Stimulated activated CD4-positive, alpha-beta T cell treated with anti-CD3 and anti-CD28 coated beads, Interleukin-12 subunit alpha, Interleukin-12 subunit beta, amount 100 ng/mL, for 24 hours (primary cell): ENCODE measurements at places on chromosomes 16 and 17.

GRCh38 chr16:14501331-14502255 lies 128.5 kb downstream of the PARN start:
- DNase-seq, result no peak

GRCh38 chr17:42072323-42073187 lies 22.2 kb upstream of the C17orf113 start:
- DNase-seq, result no peak

- DNase-seq, result no peak
Measured at GRCh38 chr17:8558144-8558543, 72.4 kb downstream of the MYH10 start.

- no peak for DNase-seq
Measured at GRCh38 chr16:21663889-21664647, at the start of gene OTOA. Gene OTOA (plus strand): TSS chr16:21663968. CDS start chr16:21678515, 14,547 bp downstream.

- DNase-seq, result no peak
Measured at GRCh38 chr17:77366206-77366557, 225.4 kb downstream of the SEC14L1 start.

DNA sequence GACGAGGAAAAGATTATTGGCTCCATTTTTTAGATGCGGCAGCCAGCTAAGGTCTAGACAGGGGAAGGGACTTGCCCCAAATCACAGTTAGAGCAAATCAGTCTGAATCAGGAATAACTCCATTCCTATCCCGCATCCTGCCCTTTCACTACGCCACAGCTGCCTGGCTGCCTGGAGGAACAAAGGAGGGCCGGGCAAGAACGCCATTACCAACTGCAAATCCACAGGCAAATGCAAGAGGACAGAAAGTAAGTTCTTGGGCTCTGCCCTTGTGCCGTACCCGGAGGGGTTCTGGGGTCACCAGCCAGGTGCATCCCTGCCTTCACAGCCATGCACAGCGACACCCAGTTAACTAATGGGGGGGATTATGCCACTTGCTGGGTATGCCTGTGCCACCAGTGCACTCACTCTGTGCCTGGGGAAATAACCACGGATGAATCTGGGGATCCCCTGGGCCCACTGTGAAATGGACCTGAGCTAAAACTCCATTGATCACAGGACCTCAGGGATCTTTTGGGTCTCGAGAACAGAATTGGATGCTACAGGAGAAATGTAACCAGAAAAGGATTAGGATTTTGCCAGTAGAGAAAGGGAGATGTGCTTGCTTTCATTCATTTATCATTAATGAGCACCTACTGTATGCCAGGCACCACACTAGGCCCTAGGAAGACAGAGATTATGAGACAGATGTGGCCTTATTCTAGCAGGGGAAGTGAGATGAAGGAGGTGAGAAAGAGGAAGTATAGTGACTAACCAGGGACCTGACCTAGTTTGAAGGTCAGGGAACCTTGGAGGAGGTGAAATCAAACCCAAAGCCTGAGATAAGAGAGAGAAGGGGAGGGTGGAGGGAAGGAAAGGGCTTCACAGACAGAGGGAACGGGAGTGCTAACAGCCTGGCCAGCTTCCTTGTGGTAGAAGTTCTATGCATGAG lies 17.7 kb downstream of the BCL7C start:
- DNase-seq, result no peak

DNA sequence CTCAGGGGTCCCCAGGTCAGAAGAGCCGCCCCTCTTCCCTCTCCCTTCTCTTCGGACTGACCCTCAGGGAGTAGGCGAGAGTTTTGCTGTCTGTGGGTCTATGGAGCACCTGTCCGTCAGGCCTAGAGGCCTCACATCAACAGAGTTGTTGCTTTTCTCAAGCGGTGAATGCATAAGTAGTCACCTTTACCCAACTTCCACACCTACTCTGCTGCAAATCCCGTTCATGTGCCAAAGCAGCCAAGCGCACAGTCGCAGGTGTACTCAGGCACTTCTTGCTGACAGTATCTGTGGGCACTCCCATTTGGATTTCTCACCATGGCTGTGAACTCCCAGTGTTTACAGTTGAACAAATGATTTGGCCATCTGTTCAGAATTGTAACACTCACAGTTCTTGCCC lies 4.0 kb upstream of the FA2H start:
- DNase-seq, result no peak

DNA sequence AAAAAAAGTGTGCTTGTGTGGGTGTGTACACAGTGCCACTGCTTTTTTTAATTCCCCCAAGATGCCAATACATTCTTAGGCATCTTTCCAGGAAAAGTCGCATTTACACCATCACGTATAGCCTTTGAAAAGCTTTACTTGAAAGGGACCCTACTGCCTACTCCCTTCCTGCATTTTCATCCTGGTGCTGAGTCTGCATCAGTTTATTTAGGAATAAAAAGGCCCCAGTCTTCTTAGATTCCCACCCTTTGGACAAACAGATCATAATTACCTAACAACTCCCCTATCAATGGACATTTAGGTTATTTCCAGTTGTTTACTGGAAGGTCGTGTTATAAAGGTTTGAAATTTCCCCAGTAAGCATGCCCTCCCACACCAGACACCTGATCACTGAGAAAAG lies 54.9 kb downstream of the CLEC16A start:
- no peak for DNase-seq

DNA sequence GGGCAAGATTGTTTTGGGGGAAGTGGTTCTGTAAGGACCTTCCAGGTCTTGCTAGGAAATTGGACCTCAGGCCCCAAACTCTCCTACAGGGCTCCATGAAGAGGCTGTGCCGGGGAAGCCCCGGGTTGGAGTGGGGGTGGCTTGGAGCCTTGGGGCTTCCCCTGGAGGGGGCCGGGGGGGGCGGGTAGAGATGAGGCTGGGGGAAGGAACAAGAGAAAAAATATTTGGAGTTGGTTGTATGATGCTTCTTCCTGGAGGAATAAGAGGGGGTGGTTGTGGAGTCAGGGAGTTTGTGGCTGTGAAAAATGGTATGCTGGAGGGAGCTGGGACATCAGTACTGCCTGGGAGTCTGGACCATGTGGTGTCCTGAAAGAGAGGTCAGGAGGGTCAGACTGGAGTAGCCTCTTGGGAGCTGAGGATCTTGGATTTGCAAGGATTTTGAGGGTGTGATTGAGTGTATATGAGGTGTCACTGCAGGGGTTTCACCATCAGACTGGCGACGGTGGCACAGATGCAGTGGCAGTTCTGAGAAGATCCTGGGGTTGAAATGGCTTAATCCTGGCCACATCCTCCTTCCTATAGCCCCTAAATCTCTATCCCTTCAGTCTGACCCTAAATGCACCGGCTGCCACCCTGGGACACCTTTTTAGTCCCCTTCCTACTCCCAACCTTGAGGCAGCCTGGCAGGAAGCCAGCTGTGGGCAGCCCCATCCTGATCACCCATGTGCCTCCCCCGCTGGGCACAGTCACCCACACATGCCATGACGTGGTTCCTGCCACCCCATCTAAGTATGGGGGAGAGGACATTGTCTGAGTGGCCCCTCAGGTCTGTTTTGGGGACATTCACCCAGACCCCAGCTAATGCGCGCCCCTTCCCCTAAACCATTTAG lies 10.9 kb downstream of the RARA start:
- DNase-seq, result no peak

DNA sequence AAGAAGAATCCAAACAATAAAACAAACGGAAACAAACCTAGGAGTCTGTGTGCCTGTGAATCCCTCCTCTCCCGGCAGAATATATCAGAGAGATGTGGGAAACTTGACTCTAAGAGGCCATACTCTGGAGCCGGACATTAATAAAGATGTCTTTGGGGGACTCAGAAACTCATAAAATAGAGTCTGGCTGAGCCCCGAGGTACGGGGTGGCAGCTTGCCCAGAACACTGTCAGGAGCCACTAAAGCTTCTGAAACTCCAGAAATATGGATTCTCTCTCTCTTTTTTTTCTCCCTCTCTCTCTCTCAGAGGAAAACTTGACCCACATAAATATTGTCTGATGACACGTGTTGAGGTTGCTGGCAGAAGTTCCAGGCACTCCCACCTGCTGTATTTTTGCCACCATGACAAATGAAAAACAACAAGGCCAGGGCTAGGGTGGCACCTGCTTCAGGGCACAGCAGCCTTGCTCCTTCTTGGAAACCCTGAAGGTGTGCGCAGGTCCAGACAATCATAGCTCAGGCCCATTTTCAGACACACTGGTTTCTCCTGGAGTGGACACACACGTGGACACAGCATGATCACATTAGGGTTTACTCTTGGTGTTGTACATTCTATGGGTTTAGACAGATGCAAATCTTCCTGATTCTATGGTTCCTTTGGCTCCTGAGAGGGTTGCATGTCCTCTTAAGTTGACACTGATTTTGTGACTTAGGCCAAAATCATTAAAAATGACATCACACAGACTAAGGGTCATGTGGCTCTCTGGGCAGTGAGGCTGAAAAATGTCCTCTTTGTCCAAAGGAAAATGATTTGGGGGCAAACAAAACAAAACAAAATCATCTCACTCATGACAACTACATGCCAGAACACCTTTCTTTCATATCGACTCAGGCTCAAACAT lies 282.6 kb upstream of the IRX3 start:
- no peak for DNase-seq

GRCh38 chr16:5916711-5917191 lies 819.2 kb upstream of the EEF2KMT start:
- no peak for DNase-seq

DNA sequence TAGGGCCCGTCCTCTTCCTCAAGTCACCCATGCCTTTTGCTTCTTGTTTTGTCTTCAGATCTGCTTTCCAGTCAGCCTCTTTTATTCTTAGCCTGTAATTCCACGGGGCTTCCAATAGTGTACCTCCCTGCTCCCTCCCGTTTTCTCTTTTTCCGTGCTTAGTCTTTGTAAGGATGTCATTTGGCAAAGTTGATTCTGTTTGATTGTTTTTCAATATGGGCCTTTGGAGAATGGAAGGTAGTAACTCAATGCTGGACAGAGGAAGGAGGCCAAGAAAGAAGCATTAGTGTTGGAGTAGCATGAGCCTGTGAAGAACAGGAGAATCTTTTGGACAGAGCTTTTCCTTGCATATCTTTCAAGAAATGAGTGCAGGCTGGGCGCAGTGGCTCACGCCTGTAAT lies 6.5 kb downstream of the WWP2 start:
- no peak for DNase-seq

GRCh38 chr16:68411086-68411485 lies 37.2 kb downstream of the SMPD3 start:
- no peak for DNase-seq

DNA sequence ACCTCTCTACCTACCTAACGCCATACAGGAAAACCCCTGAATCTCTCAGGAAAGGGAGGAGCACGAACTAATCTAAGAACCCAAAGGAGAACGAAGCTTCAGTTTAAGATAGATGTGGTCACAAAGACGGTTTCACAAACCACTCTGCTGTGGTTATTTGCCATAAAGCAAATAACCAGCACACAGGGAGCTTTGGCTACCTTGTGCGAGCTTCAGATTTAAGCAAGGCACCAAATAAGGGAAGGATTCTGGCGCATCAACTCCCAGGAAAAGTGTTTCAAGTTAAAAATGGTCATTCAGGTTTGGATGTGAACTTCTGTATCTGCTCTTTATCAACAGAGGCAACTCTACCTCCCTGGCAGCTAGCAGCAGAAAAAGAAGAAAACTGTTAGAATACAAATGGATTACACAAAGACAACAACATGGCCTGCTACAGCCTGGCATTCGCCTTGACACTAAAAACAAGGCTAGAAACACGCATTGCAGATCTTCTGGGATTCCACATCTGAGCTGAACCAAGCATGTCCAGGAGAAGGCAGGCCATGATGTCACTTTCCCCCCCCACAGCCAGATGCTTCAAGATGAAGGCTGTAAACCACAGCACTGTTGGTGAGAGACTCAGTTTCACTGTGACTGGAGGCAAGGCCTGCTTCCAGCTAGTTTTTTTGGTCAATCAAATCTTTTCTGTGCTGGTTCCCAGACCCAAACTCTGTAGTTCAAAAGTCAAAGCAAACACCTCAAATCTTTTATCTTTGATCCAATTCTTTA lies 43.6 kb downstream of the SMG6 start:
- peak; percentile 74 for DNase-seq

- no peak for DNase-seq
Measured at GRCh38 chr16:54317101-54317611, 30.6 kb upstream of the IRX3 start.

GRCh38 chr16:69522732-69523404 lies 42.9 kb upstream of the NFAT5 start:
- DNase-seq, result no peak

DNA sequence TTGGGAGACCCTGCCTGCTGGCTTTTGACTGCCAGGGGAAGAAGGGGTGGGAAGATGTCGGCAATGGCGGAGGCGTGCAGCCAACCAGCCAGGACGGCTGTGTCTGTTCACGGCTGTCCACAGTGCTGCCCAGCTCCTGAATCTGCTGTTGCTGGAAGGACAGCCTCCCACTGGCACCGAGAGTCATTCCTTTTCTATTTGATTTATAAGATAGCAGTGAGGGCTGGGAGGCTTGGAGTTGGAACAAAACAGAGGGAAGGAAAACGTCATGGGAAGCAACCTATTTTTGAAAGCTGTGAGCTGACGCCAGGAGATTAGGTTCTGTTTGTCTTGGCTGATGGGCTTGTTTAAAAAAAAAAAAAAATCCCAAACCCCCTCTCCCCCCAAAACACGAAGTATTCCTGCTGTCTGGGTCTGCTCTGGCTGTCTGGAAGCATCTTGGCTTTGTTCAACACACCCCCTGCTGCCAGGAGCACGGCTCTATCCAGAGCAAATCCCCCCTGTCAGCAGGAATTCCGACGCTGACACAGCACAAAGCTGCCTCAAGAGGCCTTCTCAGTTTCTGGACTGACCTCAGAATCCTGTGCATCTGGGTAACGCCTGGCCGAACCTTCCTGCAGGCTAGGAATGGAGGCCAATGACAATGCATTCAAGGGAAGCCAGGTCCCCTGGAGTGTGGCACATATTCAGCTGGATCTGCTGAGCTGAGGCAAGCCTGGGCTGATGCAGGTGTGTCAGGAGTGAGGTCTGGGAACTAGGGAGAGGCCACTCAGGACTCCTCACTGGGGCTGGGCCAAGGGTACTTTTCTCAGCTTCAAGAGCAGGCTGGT lies 41.0 kb upstream of the SREBF1 start:
- no peak for DNase-seq

DNA sequence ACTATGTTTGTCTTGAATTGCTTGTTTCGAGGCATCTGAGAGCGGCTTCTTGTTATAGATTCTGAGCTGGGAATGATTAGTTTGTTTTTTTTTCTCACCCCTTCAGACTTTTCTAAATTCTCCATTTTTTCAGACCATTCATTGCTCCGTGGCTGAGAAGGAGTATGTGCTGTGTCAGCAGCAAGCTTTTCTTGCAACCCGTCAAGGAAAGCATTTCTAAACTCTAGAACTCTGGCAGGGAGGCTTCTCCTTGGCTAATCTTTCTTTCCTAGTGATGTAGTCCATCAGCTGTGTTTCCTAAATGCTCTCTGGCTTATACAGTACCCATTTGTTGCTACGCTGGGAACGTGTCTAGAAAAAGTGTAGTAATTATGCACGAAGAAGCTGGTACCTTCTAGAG lies 133.5 kb downstream of the FTO start:
- no peak for DNase-seq

DNA sequence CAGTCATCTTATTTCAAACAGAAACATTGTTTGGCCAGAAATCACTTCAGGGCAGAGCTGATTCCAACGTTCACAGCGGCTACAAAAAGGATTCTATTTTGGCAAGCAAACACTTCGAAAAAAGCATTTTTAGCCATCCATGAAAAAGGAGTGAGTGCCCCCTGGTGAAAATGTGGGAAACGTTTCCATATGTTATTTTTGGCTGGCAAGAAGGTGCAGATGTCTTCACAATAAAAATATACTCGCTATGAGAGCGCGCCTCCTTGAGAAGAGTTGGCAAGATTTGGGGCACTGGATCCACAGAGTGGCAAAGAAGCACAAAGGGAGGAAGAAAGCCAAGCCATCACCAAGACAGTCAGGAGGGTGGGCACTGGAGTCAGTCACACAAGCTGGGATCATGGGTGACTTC lies 191.1 kb downstream of the CHD9NB start:
- no peak for DNase-seq

GRCh38 chr16:12262454-12263180 lies 286.1 kb downstream of the SNX29 start:
- no peak for DNase-seq
